ENCODE measurements at places on chromosomes 13 and 19. TPM values are rescaled to one million over a fixed set of nuclear protein-coding genes. Genes with fewer than 3 reads are reported as not detected.

Gene KIR3DL2
- total RNA-seq, result not detected

Gene ADGRE1
- not detected for total RNA-seq

Gene LATS2
- 4.3 TPM for total RNA-seq

Gene KLK8
- total RNA-seq, result not detected

Gene MYO9B
- 42.1 TPM for total RNA-seq

Gene SULT2A1
- total RNA-seq, result not detected

Gene TTC9B
- total RNA-seq, result 15.0 TPM

Gene PSG7
- not detected for total RNA-seq

Gene ADAMTS10
- total RNA-seq, result 48.8 TPM

Gene ARL11
- 0.18 TPM for total RNA-seq

Gene CEACAM3
- total RNA-seq, result not detected

Gene ANGPTL8
- total RNA-seq, result not detected

Gene CD22
- total RNA-seq, result not detected

Gene ZNF112
- 18.0 TPM for total RNA-seq

Gene ANO8
- 21.7 TPM for total RNA-seq

Gene SULT2B1
- total RNA-seq, result not detected

Gene KLHL1
- total RNA-seq, result 23.2 TPM

Gene ZNF285
- 21.1 TPM for total RNA-seq

Gene ZNF548
- total RNA-seq, result 45.7 TPM

Gene PINLYP
- total RNA-seq, result 7.7 TPM

Gene RAB11B
- total RNA-seq, result 100 TPM

Gene GPR32
- not detected for total RNA-seq

Gene NANOS3
- 2.9 TPM for total RNA-seq

Gene PNKP
- total RNA-seq, result 31.0 TPM

Gene C19orf67
- not detected for total RNA-seq

Gene TNNT1
- total RNA-seq, result 1.00 TPM

Gene AMH
- 1.6 TPM for total RNA-seq

Gene INAFM1
- total RNA-seq, result 3.0 TPM

Gene IGFL3
- not detected for total RNA-seq

Gene SRRM5
- total RNA-seq, result 0.09 TPM

Data from cerebellum (tissue), 4 donors.